Activated naive CD4-positive, alpha-beta T cell treated with anti-CD3 and anti-CD28 coated beads, Interleukin-2, amount 10 ng/mL, durations not matched to agents 5 hours and 36 hours (primary cell): ENCODE measurements at places on chromosomes 13 and 19. TPM values are rescaled to one million over a fixed set of nuclear protein-coding genes. Genes with fewer than 3 reads are reported as not detected.

The ZNF607 gene
- total RNA-seq, result 5.6 TPM

The MICU2 gene
- 33.2 TPM for total RNA-seq

The TMEM59L gene
- not detected for total RNA-seq

The METTL21C gene
- total RNA-seq, result not detected

The CEACAM3 gene
- not detected for total RNA-seq

The LRRC4B gene
- not detected for total RNA-seq

The C19orf67 gene
- total RNA-seq, result not detected

The CYP2F1 gene
- not detected for total RNA-seq

The ZNF546 gene
- total RNA-seq, result 7.4 TPM

The PGLYRP2 gene
- not detected for total RNA-seq

The GAPDHS gene
- total RNA-seq, result not detected

The STARD13 gene
- not detected for total RNA-seq

The ELANE gene
- total RNA-seq, result not detected

The CYP4F8 gene
- not detected for total RNA-seq

The AMER2 gene
- total RNA-seq, result not detected

The UQCRFS1 gene
- total RNA-seq, result 28.5 TPM

The SUPT5H gene
- 151 TPM for total RNA-seq

The DENND1C gene
- 125 TPM for total RNA-seq

The GNG7 gene
- 0.68 TPM for total RNA-seq

The MYO9B gene
- total RNA-seq, result 213 TPM

The TMEM150B gene
- total RNA-seq, result 0.29 TPM

The ZC3H13 gene
- total RNA-seq, result 36.5 TPM

The ABCC4 gene
- 4.0 TPM for total RNA-seq

The CPB2 gene
- not detected for total RNA-seq

The RNF17 gene
- total RNA-seq, result not detected

The ZNF30 gene
- 3.9 TPM for total RNA-seq

The SLITRK5 gene
- not detected for total RNA-seq

The PCDH17 gene
- total RNA-seq, result not detected

The ZNF726 gene
- total RNA-seq, result 11.1 TPM

The KLHL1 gene
- total RNA-seq, result not detected

The CAMSAP3 gene
- 0.86 TPM for total RNA-seq

The HSD17B14 gene
- 0.82 TPM for total RNA-seq

The SERTM1 gene
- total RNA-seq, result not detected

The NPAS1 gene
- not detected for total RNA-seq

The TYROBP gene
- not detected for total RNA-seq

The SULT2A1 gene
- not detected for total RNA-seq

The CSNK1G2 gene
- 125 TPM for total RNA-seq

The SOX1 gene
- not detected for total RNA-seq

The KLK11 gene
- total RNA-seq, result not detected

The ATP1A3 gene
- 1.2 TPM for total RNA-seq

The GPR4 gene
- not detected for total RNA-seq

The GNG8 gene
- 2.4 TPM for total RNA-seq

The ZNF415 gene
- total RNA-seq, result 1.1 TPM

The MED25 gene
- 49.9 TPM for total RNA-seq

The ZNF470 gene
- total RNA-seq, result 4.5 TPM

The ARRDC2 gene
- total RNA-seq, result 63.2 TPM

The SRRM5 gene
- total RNA-seq, result 0.39 TPM

The C13orf42 gene
- not detected for total RNA-seq

The ZNF575 gene
- 6.6 TPM for total RNA-seq

The OR7D2 gene
- 0.07 TPM for total RNA-seq

The NCR1 gene
- total RNA-seq, result 0.58 TPM
